ENCODE measurements at places on chromosomes 7 and 10.

DNA sequence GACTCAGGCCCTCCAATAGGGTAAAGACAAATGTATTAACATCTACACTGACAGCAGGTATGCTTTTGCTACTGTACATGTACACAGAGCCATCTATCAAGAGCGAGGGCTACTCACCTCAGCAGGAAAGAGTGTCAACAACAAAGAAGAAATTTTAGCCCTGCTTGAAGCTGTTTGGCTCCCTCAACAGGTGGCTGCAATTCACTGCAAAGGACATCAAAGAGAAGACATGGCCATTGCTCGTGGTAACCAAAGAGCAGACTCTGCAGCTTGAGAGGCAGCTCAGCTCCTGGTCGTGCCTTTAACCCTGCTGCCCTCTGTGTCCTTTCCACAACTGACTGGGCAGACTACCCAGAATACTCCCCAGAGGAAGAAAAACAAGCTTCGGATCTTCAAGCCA lies 5.1 kb downstream of the AKR1B15 start:
- DNase-seq: no peak

- DNase-seq: no peak
These were observed 68.3 kb downstream of the PWWP2B start for GRCh38 chr10:132465193-132465888.

- no peak for DNase-seq
These were observed 41.7 kb upstream of the ZMIZ2 start for GRCh38 chr7:44706788-44707557.

DNA sequence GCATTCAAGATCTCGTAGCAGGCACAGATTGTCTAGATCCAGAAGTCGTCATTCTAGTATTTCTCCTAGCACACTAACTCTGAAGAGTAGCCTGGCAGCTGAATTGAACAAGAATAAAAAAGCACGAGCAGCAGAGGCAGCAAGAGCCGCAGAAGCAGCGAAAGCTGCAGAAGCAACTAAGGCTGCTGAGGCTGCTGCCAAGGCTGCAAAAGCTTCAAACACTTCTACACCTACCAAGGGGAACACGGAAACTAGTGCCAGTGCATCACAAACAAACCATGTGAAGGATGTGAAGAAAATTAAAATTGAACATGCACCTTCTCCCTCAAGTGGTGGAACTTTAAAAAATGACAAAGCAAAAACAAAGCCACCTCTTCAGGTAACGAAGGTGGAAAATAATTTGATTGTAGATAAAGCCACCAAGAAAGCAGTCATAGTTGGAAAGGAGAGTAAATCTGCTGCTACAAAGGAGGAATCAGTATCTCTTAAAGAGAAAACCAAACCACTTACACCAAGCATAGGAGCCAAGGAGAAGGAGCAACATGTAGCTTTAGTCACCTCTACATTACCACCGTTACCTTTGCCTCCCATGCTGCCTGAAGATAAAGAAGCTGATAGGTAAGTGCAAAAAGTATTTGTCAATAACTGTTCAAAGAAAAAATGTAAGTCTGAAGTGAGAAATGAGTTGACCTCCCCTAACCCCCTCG lies 37.7 kb downstream of the CDK13 start:
- DNase-seq: no peak

GRCh38 chr10:113407218-113407617 lies 145.6 kb upstream of the HABP2 start:
- no peak for DNase-seq
